Airway epithelial cell (primary cell): ENCODE measurements at places on chromosomes 4 and X. TPM values are rescaled to one million over a fixed set of nuclear protein-coding genes. Genes with fewer than 3 reads are reported as not detected.

Gene PABPC4L
- 0.37 and 1.2 TPM in 2 replicates for total RNA-seq

Gene CCNI
- total RNA-seq, result 127 and 183 TPM in 2 replicates

Gene XG
- 5.1 and 6.6 TPM in 2 replicates for total RNA-seq

Gene UCP1
- not detected in 2 replicates for total RNA-seq

Gene UGT2B15
- total RNA-seq, result 1.2 TPM in 1 of 2 replicates, not detected in the other

Gene PNMA3
- not detected in 2 replicates for total RNA-seq

Gene ZFP42
- total RNA-seq, result 0.33 and 0.71 TPM in 2 replicates

Gene DSPP
- total RNA-seq, result not detected in 2 replicates
